ENCODE measurements at places on chromosomes 12 and 14.

- no peaks in the 10 kb centered on the region for H3K36me3 ChIP-seq
- H3K27me3 ChIP-seq = no peaks in the 10 kb centered on the region
- H3K4me1 ChIP-seq = no peaks in the 10 kb centered on the region
Observed at GRCh38 chr14:88866305-88866704, 41.9 kb downstream of the TTC8 start.

GRCh38 chr14:50403419-50403818, 6.7 kb upstream of the CDKL1 start:
- H3K27ac ChIP-seq = no peak overlapping the region
- H3K27me3 ChIP-seq = peaks cover 3% of the 10 kb centered on the region
- no peak for DNase-seq
- H3K4me3 ChIP-seq = no peak overlapping the region

DNA sequence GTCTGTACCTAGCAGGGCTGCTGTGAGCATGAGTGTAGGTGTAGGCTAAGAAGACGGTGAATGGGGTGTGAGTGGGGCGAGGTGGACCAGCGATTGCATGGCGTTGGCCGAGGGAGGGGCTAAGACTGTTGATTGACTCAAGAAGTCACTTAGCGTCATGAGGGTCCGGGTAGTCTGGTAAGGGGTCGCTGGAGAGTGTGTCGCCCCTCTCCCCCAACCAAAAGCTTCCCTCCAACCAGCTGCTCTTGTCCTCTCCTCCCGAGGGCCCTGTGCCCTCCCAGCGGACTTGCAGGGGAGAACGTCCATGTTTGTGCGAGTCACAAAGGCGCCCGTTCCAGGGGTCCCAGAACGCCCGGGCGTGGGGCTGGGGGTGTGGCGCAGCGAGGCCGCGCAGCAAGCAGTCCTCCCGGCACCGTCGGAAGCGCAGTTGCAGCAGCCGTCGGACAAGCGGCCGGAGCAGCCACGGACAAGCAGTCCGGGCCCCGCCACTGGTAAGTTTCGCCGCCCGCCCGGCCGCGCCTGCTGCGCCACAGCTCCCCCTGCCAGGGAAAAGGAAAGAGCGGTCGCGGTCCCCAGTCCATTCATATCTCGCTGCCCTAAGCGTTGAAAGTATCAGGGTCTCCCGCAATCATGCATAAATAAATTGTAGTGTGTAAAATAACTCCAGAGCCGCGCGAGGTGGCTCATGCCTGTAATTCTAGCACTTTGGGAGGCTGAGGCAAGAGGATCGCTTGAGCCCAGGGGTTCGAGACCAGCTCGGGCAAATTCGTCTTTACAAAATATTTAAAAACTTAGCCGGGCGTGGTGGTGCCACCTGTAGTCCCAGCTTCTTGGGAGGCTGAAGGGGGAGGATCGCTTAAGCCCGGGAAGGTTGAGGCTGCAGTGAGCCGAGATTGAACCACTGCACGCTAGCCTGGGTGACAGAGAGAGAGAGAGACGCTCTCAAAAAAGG, at the start of gene CCDC63:
TSS of gene CCDC63 (plus strand) at position 373 of the 952 bp plus-strand sequence. CDS start 5,968 bp downstream, outside the sequence.
- H3K36me3 ChIP-seq = no peaks in the 10 kb centered on the region
- peak within 1 kb of the TSS; percentile 43 for H3K27ac ChIP-seq
- peaks cover 6% of the 10 kb centered on the region for H3K4me1 ChIP-seq
- peak within 1 kb of the TSS; percentile 74 for H3K4me3 ChIP-seq

GRCh38 chr12:59086126-59086525, 165.8 kb upstream of the LRIG3 start:
- no peak overlapping the region for H3K27ac ChIP-seq
- no peak overlapping the region for H3K4me3 ChIP-seq
- H3K27me3 ChIP-seq = no peaks in the 10 kb centered on the region
- peaks cover 8% of the 10 kb centered on the region for H3K4me1 ChIP-seq
- no peaks in the 10 kb centered on the region for H3K36me3 ChIP-seq

- H3K36me3 ChIP-seq = no peaks in the 10 kb centered on the region
- no peak overlapping the region for H3K27ac ChIP-seq
- no peaks in the 10 kb centered on the region for H3K4me1 ChIP-seq
- no peak overlapping the region for H3K4me3 ChIP-seq
- DNase-seq = no peak
- no peaks in the 10 kb centered on the region for H3K27me3 ChIP-seq
Observed at GRCh38 chr12:25828188-25828587, 130.3 kb upstream of the RASSF8 start.

GRCh38 chr12:22578328-22578727, 34.0 kb upstream of the C2CD5 start:
- no peak overlapping the region for H3K27ac ChIP-seq
- H3K4me3 ChIP-seq = no peak overlapping the region
- no peaks in the 10 kb centered on the region for H3K27me3 ChIP-seq
- H3K4me1 ChIP-seq = no peaks in the 10 kb centered on the region
- H3K36me3 ChIP-seq = no peaks in the 10 kb centered on the region

- H3K36me3 ChIP-seq = no peaks in the 10 kb centered on the region
- no peak for DNase-seq
- peaks cover under 1% of the 10 kb centered on the region for H3K4me1 ChIP-seq
- H3K4me3 ChIP-seq = no peak overlapping the region
- H3K27me3 ChIP-seq = no peaks in the 10 kb centered on the region
Observed at GRCh38 chr12:117333331-117333881, 28.0 kb downstream of the NOS1 start.

GRCh38 chr14:76138119-76138757, 13.5 kb upstream of the GPATCH2L start:
- H3K4me3 ChIP-seq = peak overlapping the region; percentile 84
- peaks cover 83% of the 10 kb centered on the region for H3K27me3 ChIP-seq
- H3K36me3 ChIP-seq = no peaks in the 10 kb centered on the region
- no peak for DNase-seq

DNA sequence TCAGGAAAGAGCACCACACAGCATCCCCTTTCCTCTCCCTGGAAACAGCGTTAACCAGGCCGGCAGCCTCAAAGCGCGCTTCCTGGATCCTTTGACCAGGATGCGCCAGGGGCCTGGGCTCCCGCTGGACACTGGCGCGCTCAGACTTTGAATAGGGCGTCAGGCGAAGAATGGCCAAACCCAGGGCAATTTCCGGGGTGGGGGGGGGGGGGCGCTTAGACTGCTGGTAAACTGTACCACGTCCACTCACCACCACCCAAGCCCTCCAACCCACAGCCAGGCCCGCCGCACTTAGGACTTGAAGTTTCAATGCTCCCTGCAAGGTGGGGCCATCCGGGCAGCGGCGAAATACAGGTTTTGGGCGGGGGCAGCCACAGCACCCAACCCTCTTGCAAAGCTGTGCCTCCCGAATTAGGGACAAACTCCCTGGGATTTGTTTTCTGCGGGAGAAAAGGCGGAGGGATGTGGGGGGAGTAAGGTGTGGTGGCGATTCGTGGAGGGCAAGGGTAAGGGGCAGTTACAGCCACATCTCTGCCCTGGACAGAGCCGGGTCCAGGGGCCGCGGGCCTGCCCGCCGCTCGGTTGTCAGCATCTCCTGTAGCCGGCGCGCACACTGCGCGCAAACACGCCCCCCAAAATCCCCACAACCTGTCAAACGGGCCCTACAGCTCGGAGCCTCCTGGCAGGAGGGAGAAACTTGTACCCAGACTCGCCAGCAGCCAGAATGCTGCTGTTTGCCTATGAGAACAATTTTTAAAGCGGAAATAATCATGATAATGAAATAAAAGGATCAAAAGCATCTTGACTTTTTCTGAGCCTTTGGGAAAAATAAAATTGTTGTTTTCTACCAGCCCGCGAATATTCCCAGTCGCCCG, 958 bp downstream of the RTN1 start:
- DNase-seq = peak; percentile 66
- no peak overlapping the region for H3K27ac ChIP-seq
- no peaks in the 10 kb centered on the region for H3K36me3 ChIP-seq
- H3K4me1 ChIP-seq = peaks cover 7% of the 10 kb centered on the region

- H3K36me3 ChIP-seq = no peaks in the 10 kb centered on the region
- DNase-seq = peak; percentile 46
- H3K4me1 ChIP-seq = peaks cover 51% of the 10 kb centered on the region
- H3K4me3 ChIP-seq = peak overlapping the region; percentile 85
Observed at GRCh38 chr12:49342914-49343731, 3.6 kb upstream of the DNAJC22 start.

DNA sequence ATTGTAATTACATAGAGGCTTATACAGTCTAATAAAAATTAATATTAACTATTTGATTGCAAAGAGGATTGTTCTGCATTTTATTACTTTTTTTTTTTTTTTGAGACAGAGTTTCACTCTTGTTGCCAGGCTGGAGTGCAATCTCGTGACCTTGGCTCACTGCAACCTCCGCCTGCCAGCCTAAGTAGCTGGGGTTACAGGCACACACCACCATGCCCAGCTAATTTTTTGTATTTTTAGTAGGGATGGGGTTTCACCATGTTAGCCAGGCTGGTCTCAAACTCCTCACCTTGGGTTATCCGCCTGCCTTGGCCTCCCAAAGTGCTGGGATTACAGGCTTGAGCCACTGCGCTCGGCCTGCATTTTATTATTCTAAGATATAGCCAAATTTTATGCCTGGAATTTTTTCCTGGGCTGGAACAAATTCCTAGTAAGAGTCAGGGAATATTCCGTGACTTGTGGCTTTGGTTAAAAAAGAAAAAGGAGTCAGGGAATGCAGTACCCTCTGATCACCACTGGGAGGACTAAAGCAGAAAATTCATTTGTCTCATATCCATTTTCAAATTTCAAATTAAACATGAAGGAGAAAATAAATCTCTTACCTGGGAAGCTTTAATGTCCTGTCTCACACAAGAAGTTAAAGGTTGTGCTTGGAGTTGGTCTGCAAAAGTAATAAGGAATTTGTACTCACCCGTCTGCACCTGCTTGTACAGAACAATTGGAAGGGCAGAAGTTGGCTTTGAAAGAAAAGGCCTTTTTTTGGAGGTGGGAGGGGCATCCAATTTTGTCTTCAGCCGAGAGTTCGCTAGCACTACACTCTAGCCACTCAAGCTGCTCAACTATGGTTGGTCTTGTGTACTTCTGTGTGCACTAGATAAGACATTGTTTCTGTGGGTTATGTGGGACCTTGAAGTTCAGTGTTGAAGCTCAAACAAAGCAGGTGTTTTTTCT, 8.7 kb downstream of the MARK3 start:
- H3K4me1 ChIP-seq = no peaks in the 10 kb centered on the region
- no peak overlapping the region for H3K4me3 ChIP-seq
- no peaks in the 10 kb centered on the region for H3K36me3 ChIP-seq
- DNase-seq = peak; percentile 64
- H3K27me3 ChIP-seq = no peaks in the 10 kb centered on the region
- no peak overlapping the region for H3K27ac ChIP-seq

DNA sequence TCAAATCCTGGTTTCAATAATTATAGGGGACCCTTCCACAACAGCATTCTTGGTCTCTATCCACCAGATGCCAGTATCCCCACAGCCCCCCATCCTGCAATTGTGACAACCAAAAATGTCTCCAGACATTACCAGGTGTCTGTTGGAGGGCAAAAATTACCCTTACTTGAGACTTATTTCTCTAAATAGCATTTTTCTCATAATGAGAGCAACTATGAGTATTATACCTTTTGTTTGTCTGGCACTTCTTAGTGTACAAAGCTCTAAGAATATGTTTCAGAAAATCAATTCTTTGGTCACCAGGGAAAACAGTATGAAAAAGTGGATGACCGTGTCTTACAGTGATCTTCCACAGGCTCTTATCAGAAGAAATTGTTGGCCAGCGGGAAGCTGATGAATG, 27.5 kb upstream of the RMST start:
- H3K4me1 ChIP-seq = peaks cover 10% of the 10 kb centered on the region
- no peak overlapping the region for H3K4me3 ChIP-seq
- H3K27me3 ChIP-seq = no peaks in the 10 kb centered on the region
- H3K36me3 ChIP-seq = no peaks in the 10 kb centered on the region
- no peak for DNase-seq

DNA sequence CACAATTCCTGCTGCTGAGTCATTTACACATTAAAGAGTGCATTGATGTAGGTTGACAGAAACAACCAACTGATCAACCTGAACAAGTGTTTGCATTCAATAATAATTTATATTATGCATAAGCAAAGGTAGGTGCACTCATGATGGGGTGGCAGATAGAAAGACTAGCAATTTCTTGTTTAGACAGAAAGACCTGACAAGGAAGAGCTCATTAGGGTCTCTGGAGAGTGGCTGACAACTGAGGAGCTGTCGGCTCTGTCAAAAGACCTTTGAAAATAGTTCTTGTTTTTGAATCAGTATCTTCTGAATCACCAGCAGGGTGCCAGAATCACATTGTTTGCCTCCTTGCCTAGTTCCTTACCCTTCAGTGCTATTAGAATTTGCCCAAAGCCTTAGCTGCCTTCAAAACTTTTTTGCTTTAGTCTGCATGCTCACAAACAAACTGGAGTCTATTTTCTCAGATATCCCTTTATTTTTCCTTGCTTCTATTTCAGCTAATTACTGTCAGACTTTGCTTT, 234.7 kb downstream of the BTG1 start:
- no peaks in the 10 kb centered on the region for H3K36me3 ChIP-seq
- peaks cover 7% of the 10 kb centered on the region for H3K4me1 ChIP-seq
- no peak overlapping the region for H3K27ac ChIP-seq

GRCh38 chr12:113422030-113422885, at the start of gene SDSL:
TSS of gene SDSL (plus strand) at chr12:113422380. CDS start at chr12:113427983, 5,603 bp downstream.
- H3K36me3 ChIP-seq = no peaks in the 10 kb centered on the region
- 0 out of 2 replicates have a peak, but pooled peaks cover 8% of the 10 kb centered on the region for H3K4me1 ChIP-seq
- peak; percentile 59 for DNase-seq
- no peak within 1 kb of the TSS for H3K27ac ChIP-seq
- H3K27me3 ChIP-seq = no peaks in the 10 kb centered on the region
- H3K4me3 ChIP-seq = no peak within 1 kb of the TSS

- no peak for DNase-seq
- no peaks in the 10 kb centered on the region for H3K27me3 ChIP-seq
Observed at GRCh38 chr14:89891055-89891454, 63.5 kb downstream of the EFCAB11 start.

DNA sequence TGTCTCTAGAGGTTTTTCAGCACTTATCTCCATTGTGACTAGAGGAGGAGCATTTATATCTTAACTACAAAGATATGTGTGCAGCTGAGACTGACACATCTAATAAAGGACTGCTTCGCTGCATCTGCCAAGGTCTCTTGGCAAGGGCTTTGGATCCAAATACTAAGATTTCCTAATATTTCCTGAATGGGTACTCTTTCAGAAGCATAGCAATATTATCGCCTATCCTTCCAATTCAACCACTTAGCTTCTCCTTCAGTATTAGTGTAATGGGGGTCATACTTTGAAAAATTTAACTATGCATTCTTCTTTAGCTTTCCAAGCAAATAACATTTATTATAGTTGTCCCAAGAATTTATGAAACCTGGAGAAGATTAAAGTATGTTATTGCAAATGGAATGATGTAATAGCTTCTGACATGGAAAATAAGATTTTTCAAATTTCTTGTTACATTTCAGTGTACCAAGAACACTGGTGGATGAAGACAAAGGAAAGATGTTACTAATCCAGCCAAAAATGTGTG, 243.0 kb upstream of the PDE3A start:
- H3K27me3 ChIP-seq = no peaks in the 10 kb centered on the region
- no peaks in the 10 kb centered on the region for H3K36me3 ChIP-seq
- DNase-seq = no peak
- H3K4me1 ChIP-seq = no peaks in the 10 kb centered on the region

DNA sequence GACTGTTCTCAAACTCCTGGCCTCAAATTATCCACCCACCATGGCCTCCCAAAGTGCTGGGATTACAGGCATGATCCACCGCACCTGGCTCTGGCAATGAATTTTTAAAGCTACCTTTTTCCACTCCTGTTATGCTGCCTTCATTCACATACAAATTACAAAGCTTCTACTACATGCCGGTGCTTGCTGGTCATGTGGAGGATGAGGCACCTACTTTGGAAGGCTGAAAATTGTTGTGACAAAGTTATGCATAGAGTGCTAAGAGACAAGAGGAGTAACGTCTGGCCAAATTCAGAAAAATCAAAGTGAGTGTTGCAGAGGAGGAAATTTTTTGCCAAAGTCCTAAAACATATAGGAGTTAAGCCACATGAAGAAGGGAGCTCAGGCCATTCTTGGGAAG, 191.7 kb upstream of the PPFIA2 start:
- no peaks in the 10 kb centered on the region for H3K36me3 ChIP-seq
- H3K4me1 ChIP-seq = peaks cover 7% of the 10 kb centered on the region
- no peak overlapping the region for H3K27ac ChIP-seq
- no peaks in the 10 kb centered on the region for H3K27me3 ChIP-seq
- no peak overlapping the region for H3K4me3 ChIP-seq
